ENCODE measurements at places on chromosomes 13 and 19.

DNA sequence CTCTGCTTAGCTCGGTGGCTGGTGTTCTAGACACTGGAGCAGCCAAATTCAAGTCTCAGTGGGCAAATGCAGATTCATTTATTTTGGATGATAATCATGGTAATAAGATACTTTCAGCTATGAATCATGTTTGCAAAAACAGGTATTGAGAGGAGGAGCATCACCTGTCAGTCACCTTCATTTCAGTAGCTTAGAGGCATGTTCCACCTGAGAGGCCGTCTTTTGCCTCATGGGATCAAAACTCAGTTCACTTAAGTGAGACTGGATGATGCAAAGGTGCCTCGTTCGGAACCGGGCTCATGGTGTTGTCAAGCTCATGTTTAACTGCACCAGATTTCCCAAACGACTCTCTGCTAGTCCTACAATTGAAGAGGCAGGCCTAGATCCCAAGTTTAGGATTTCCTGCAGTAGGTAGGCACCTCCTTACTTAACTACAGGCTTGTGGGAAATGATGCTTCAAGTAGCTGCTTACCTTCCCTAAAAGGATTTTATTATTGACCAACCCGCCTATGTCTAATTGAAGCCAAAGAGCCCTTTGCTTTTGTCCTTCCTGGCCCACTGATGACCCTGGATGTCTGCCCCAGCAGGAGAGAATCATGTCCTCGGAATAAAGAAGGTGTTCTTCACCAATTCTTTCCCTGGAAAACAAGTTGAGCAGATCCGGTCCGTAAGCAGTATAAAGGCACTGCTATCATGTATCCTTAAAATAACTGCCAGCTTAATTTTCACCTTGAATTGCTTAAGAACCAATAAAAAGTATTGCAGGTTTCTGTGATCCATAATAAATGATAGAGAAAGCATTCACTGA lies 60.0 kb downstream of the ZAR1L start:
- no peak for DNase-seq

DNA sequence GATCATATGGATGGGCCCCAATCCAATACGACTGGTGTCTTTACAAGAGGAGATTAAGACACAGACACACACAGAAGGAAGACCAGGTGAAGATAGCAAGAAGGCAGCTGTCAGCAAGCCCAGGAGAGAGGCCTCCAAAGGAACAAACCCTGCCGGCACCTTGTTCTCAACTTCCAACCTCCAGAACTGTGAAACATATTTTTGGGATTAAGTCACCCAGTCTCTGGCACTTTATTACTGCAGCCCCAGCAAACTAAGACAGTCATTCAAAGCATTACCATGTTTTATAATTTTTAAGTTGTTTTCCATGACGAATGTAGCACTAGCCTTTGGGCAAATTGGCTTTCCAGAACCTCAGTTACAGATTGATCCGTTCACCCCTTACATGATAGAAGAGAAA lies 11.3 kb downstream of the STARD13 start:
- DNase-seq, result no peak

DNA sequence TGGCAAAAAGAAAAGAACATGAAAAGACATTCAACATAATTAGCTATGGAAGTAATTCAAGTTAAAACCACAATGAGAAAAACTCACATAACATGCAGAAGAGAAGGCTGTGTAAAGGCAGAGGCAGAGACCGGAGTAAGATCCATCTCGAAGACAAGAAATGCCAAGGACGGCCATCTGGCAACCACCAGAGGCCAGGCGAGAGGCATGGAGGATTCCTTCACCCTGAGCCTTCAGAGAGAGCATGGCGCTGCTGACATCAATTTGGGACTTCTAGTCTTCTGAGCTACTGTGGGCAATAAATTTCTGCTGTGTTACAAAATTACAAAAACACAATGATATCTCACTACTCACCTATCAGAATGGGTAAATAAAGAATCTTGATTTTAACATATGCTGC lies 381.0 kb downstream of the TSHZ3 start:
- no peak for DNase-seq

DNA sequence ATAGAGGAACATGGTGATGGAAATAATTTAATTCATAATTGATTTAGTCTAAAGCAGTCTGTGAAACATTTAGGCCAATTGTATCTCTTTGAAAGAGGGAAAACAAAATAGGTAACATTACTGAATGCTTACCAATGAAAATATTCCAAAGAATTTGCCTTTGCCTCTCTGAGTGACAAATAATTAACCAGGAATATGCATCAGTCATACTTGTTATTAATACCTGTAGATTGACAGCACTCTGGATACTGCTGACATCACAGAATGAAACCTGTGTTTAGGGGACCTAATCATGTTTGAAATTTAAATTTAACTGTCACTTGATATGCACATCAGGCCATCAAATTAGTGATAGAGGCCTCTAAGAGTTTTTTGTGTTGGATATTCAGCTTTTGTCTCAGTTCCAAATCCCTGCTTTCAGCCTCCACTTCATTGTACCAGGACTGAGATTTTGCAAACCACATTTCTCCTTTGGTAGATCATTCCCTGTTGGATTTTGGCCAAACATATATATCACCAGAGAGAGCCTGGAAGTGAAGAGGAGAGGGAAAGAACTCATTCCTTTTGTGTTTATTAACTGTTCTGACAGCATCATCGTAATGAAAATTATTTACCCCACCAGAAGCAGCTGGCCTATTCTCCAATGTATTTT lies 64.8 kb upstream of the KLHL1 start:
- DNase-seq, result no peak

DNA sequence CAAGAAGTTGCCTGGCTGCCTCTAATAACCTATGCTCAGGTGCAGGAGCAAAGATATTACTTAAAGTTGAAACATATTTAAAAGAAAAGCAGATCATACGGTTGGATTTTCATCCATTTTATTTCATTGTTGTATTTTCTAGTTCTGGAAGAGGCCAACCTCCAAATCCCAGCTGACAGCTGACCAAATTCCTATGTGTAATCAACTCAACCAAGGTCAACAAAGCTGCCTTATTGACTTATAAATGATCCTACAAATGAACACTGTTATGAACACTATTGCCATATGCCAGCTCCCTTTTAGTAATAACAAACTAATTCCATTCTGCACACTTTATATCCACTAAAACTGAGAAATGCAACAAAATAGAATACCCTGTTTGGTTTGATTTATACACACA lies 1537.4 kb downstream of the SLITRK1 start:
- no peak for DNase-seq

DNA sequence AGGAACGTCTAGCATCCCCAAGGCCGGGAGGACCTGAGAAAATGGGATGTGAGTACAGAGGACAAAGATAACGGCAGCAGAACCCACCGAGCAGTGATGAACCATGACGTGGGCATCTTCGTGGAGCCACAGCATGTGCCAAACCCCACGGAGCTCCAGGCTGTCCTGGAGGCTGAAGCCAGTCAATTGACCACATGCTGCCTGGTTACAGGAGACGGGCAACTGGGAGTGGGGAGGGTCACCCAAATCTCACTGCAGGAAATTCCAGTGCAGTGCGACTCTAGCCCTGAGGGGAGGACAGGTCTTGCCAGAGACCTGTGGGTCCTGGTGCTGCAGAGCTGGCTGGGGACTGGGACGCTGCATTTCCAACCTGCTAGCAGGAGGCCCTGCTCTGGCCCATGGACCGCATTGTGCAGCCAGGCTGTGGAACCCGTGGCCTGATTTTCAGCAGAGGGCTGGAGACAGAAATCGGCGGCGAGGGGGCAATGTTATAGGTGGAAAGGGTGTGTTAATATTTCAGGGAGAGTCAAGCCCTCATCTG lies 3.2 kb upstream of the GRTP1 start:
- DNase-seq, result no peak

- DNase-seq, result no peak
Measured at GRCh38 chr13:38430796-38431195, 81.1 kb downstream of the UFM1 start.

- no peak for DNase-seq
Measured at GRCh38 chr13:76250211-76250610, 614.1 kb downstream of the LMO7 start.

Data from amygdala (tissue), 56 donors.